ENCODE measurements at places on chromosomes 12 and 14. TPM values are rescaled to one million over a fixed set of nuclear protein-coding genes. Genes with fewer than 3 reads are reported as not detected.

GRCh38 chr14:50230401-50230700 lies 1.0 kb downstream of the SOS2 start:
- no peaks in the 10 kb centered on the region for H3K36me3 ChIP-seq
- peak overlapping the region; percentile 96 for H3K4me3 ChIP-seq
- H3K4me1 ChIP-seq = peaks cover 47% of the 10 kb centered on the region
- peak overlapping the region; percentile 94 for H3K27ac ChIP-seq
- no peaks in the 10 kb centered on the region for H3K27me3 ChIP-seq

GRCh38 chr12:97520106-97520505 lies 57.5 kb downstream of the RMST start:
- H3K27ac ChIP-seq = no peak overlapping the region
- no peaks in the 10 kb centered on the region for H3K36me3 ChIP-seq
- no peaks in the 10 kb centered on the region for H3K27me3 ChIP-seq
- no peaks in the 10 kb centered on the region for H3K4me1 ChIP-seq

DNA sequence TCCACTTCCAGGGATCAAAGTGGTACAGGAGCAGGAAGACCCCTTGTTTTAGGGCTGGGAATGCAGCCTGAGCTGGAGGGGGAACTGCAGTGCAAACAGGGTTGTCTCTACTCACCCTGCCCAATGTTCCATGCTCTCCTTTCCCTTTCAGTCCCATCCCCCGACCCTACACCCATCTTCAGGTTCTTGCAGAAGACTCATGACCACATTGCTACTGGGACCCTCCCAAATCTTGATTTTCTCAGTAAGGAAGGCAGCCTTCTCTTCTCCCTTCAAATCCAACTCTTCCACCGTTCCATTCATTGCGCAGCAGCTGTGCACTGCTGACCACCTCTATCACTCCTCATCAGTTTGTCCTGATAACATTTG lies 1.9 kb downstream of the SERPINA11 start:
- H3K27me3 ChIP-seq = peaks cover 56% of the 10 kb centered on the region
- H3K4me3 ChIP-seq = no peak overlapping the region
- H3K4me1 ChIP-seq = no peaks in the 10 kb centered on the region
- DNase-seq = no peak

DNA sequence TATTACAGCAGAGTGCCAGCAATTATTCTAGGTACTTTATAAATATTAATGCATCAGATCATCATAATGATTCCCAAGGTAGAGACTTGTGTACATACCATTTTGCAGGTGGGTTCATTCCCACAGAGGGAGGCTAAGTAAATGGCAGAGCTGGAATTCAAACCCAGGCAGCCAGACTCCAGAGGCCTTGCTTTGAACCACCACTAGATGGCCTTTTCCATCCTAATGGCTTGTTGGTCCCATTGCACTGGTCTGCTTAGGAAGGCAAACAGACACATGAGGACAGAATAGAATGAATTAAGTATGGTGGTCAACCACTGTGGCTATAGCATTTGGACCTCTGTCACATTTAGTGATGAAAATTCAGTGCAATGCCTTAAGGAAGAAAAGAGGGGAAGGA lies 158.7 kb downstream of the METTL25 start:
- no peaks in the 10 kb centered on the region for H3K36me3 ChIP-seq
- no peak overlapping the region for H3K27ac ChIP-seq

GRCh38 chr12:129081755-129082250 lies 228.5 kb downstream of the GLT1D1 start:
- no peak overlapping the region for H3K27ac ChIP-seq
- H3K4me3 ChIP-seq = no peak overlapping the region
- H3K27me3 ChIP-seq = no peaks in the 10 kb centered on the region
- no peaks in the 10 kb centered on the region for H3K36me3 ChIP-seq
- no peaks in the 10 kb centered on the region for H3K4me1 ChIP-seq

- no peaks in the 10 kb centered on the region for H3K27me3 ChIP-seq
- H3K27ac ChIP-seq = peak overlapping the region; percentile 35
- no peak for DNase-seq
- no peak overlapping the region for H3K4me3 ChIP-seq
- H3K36me3 ChIP-seq = no peaks in the 10 kb centered on the region
These were observed 7.9 kb downstream of the PPP1R12A start for GRCh38 chr12:79926951-79927350.

- H3K4me3 ChIP-seq = peak overlapping the region; percentile 87
- DNase-seq = peak; percentile 36
- H3K4me1 ChIP-seq = peaks cover 97% of the 10 kb centered on the region
These were observed 22.6 kb downstream of the PRKCH start for GRCh38 chr14:61343991-61344405.

GRCh38 chr12:52027085-52027843 lies 20.5 kb downstream of the TAMALIN start:
- no peak overlapping the region for H3K4me3 ChIP-seq
- H3K36me3 ChIP-seq = no peaks in the 10 kb centered on the region
- no peaks in the 10 kb centered on the region for H3K27me3 ChIP-seq

DNA sequence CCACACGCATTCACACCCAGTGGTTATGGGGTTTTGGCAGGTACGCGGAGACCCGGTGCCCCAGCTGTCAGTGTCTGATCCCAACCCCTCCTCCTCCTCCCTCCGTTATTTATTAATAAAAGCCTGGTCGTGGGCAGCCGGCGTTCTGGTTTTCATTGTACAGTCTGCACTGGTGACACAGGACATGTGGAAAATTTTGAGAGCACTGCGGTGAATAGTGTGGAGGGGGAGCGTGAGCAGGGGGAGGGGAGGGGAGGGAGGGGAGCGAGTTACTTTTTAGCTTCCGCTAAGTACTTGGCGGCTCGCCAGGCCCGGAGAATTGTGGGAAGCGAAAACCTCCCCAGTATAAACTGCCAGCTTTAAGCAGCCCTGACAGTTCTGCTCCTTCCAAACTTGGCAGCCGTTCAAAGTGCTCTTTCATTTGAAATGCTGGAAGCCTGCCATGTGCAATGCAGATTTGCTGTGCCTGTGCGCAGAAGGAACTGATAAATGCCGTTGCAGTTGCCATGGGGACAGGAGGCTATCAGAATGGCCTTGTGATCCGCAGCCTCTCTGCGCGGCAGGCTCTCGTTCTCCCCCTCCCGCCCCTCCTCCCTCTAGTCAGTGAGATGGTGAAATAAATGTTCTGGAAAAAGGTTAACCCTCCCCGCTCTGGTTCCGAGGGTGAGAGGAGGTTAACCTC lies 11.7 kb upstream of the IRF2BPL start:
- peak overlapping the region; percentile 85 for H3K4me3 ChIP-seq
- peak overlapping the region; percentile 96 for H3K27ac ChIP-seq
- peaks cover 85% of the 10 kb centered on the region for H3K4me1 ChIP-seq
- H3K36me3 ChIP-seq = no peaks in the 10 kb centered on the region
- H3K27me3 ChIP-seq = no peaks in the 10 kb centered on the region

- H3K27me3 ChIP-seq = no peaks in the 10 kb centered on the region
- H3K4me3 ChIP-seq = no peak overlapping the region
- no peak for DNase-seq
- H3K36me3 ChIP-seq = peaks cover 15% of the 10 kb centered on the region
These were observed 170.1 kb upstream of the PWP1 start for GRCh38 chr12:107515446-107515958.

GRCh38 chr12:121467638-121468498 lies 68.0 kb downstream of the RNF34 start:
- H3K27ac ChIP-seq = peak overlapping the region; percentile 84
- peaks cover 48% of the 10 kb centered on the region for H3K4me1 ChIP-seq
- no peaks in the 10 kb centered on the region for H3K36me3 ChIP-seq
- H3K4me3 ChIP-seq = peak overlapping the region; percentile 62
- H3K27me3 ChIP-seq = no peaks in the 10 kb centered on the region

DNA sequence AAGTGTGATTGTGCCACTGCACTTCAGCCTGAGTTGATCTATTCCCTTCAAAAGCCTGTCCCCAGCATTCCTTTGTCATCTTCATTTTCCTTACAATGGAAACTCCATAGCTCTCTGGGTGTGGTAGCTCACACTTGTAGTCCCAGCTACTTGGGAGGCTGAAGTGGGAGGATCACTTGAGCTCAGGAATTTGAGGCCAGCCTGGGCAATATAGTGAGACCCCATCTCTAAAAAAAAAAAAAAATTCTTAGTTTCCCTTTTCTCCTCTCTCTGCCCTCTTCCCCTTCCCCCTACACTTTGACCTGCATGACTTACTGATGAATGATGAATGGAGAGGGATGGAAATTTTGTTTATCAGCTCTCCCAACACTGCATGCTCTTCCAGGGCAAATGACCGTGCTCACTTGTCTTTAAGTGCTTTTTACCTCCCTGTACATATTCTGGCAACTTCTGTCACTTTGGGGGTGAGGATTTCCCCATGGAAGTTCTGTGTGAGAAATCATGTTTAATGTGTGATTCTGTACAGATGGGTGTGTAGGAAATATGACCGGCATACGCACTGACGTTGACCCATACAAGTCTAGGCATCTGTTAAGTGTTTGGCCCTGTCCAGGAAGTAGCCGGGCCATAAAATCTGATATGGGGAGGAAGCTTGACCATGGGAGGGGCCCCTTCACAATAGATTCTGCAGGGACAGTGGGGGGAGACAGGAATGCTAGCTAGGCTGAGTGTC lies 65.4 kb downstream of the ZFP36L1 start:
- H3K36me3 ChIP-seq = no peaks in the 10 kb centered on the region
- no peak overlapping the region for H3K27ac ChIP-seq
- no peaks in the 10 kb centered on the region for H3K27me3 ChIP-seq
- peaks cover 48% of the 10 kb centered on the region for H3K4me1 ChIP-seq
- H3K4me3 ChIP-seq = no peak overlapping the region

- no peaks in the 10 kb centered on the region for H3K36me3 ChIP-seq
- peak overlapping the region; percentile 99 for H3K27ac ChIP-seq
These were observed 2.4 kb downstream of the SINHCAF start for GRCh38 chr12:31323391-31324115.

DNA sequence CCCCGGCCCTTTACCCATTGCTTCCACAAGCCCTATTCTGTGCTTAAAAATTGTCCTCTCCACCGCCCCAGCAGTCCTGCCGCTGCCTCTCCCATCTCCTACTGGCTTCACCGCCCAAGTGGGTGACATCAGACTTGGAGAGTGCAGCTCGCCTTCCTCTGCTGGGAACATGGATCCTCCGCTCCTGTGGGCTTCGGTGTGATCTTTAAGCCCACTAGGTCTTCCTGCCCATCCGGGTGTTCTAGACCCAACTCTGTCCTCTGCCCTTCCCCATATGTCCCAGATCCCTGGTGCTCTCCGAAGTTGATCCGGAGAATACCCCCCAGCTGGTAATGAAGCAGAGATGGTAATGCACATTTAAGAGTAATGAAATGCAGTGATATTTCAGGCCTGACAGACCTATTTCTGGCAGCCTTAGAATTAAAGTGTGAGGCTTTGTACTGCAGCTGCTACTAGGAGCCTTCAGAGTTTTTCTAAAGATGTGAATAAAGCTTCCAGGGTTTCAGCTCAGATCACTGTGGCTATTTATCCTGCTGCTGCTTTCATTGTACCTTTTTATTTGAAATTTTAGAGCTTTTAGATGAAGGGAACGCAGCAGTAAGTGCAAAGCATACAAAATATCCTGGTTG lies 22.9 kb upstream of the CTDSP2 start:
- no peaks in the 10 kb centered on the region for H3K36me3 ChIP-seq
- H3K4me1 ChIP-seq = peaks cover 7% of the 10 kb centered on the region
- H3K27me3 ChIP-seq = peaks cover 34% of the 10 kb centered on the region
- H3K27ac ChIP-seq = no peak overlapping the region
- H3K4me3 ChIP-seq = no peak overlapping the region

- no peaks in the 10 kb centered on the region for H3K36me3 ChIP-seq
- H3K27me3 ChIP-seq = no peaks in the 10 kb centered on the region
- no peak overlapping the region for H3K4me3 ChIP-seq
- no peaks in the 10 kb centered on the region for H3K4me1 ChIP-seq
- H3K27ac ChIP-seq = no peak overlapping the region
- DNase-seq = no peak
These were observed 397.5 kb upstream of the PDE3A start for GRCh38 chr12:19970821-19971220.

- peaks cover 1% of the 10 kb centered on the region for H3K27me3 ChIP-seq
- no peaks in the 10 kb centered on the region for H3K36me3 ChIP-seq
- H3K27ac ChIP-seq = no peak overlapping the region
- no peaks in the 10 kb centered on the region for H3K4me1 ChIP-seq
These were observed 11.5 kb upstream of the STX2 start for GRCh38 chr12:130850418-130851021.

- no peak for DNase-seq
- H3K36me3 ChIP-seq = no peaks in the 10 kb centered on the region
- no peaks in the 10 kb centered on the region for H3K4me1 ChIP-seq
- H3K27me3 ChIP-seq = no peaks in the 10 kb centered on the region
These were observed 534.0 kb upstream of the LMO3 start for GRCh38 chr12:17139931-17140330.

GRCh38 chr14:105700622-105701288 lies 174.4 kb downstream of the TMEM121 start:
- peaks cover 4% of the 10 kb centered on the region for H3K4me1 ChIP-seq
- H3K4me3 ChIP-seq = no peak overlapping the region
- no peaks in the 10 kb centered on the region for H3K27me3 ChIP-seq
- no peak overlapping the region for H3K27ac ChIP-seq
- H3K36me3 ChIP-seq = no peaks in the 10 kb centered on the region
- peak; percentile 59 for DNase-seq

- peaks cover 6% of the 10 kb centered on the region for H3K4me1 ChIP-seq
- peaks cover 16% of the 10 kb centered on the region for H3K27me3 ChIP-seq
- DNase-seq = no peak
- H3K27ac ChIP-seq = no peak overlapping the region
These were observed 5.2 kb upstream of the NRDE2 start for GRCh38 chr14:90336985-90337384.

GRCh38 chr14:38286452-38286851 lies 30.6 kb upstream of the CLEC14A start:
- H3K27ac ChIP-seq = no peak overlapping the region
- no peak for DNase-seq
- no peaks in the 10 kb centered on the region for H3K4me1 ChIP-seq
- peaks cover 28% of the 10 kb centered on the region for H3K27me3 ChIP-seq

DNA sequence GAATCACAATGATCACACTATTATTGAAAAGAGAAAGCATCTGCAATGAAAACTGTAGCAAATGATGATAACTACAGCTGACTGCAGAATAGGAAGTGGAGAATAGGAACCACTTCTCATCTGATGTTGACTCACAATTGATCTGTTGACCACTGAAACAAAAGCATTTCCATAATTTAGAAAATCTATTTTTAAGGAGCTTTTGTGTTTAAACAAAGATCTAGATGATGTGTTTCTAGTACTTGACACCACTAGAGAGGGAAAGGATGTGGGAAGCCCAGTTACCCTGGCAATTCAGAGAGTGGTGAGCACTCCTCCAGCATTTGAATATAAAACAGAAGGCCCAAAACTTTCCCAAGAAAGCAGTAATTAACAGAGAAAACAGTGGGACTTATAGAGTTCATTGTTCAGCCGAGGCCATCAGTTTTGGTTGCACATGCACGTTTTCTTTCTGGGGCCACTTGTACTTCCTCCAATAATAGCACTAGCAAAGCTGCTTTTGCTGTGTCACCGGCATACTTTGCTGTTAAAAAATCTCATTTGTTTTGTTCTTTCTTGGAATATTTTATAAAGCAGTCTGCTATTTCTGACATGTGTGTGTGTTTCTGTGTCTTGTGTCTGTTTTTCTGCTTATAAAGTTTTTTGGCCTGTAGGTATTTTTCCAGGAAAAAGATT lies 76.1 kb upstream of the HECTD1 start:
- H3K4me1 ChIP-seq = no peaks in the 10 kb centered on the region
- no peak for DNase-seq

The GLI1 gene
- total RNA-seq = 2.7 TPM

The C1RL gene
- 24.1 TPM for total RNA-seq

The CSRNP2 gene
- 27.8 TPM for total RNA-seq

The LIMA1 gene
- 11.8 TPM for total RNA-seq

The AQP2 gene
- total RNA-seq = not detected

The NTN4 gene
- not detected for total RNA-seq

The CDH24 gene
- 0.96 TPM for total RNA-seq

The ADAM21 gene
- not detected for total RNA-seq

The BCL11B gene
- total RNA-seq = 209 TPM

The ZNF891 gene
- total RNA-seq = 8.1 TPM

The SMIM41 gene
- total RNA-seq = not detected

The GRIN2B gene
- total RNA-seq = not detected

The PLEK2 gene
- total RNA-seq = 3.2 TPM

The DHH gene
- total RNA-seq = 0.27 TPM

All from naive thymus-derived CD8-positive, alpha-beta T cell (primary cell).